ENCODE measurements at places on chromosomes 3 and 15.
A peak's percentile ranks its signal among the peaks of the same experiment; 100 is the strongest.

- DNase-seq = no peak
Measured at GRCh38 chr15:85003593-85004312, 22.1 kb downstream of the PDE8A start.

DNA sequence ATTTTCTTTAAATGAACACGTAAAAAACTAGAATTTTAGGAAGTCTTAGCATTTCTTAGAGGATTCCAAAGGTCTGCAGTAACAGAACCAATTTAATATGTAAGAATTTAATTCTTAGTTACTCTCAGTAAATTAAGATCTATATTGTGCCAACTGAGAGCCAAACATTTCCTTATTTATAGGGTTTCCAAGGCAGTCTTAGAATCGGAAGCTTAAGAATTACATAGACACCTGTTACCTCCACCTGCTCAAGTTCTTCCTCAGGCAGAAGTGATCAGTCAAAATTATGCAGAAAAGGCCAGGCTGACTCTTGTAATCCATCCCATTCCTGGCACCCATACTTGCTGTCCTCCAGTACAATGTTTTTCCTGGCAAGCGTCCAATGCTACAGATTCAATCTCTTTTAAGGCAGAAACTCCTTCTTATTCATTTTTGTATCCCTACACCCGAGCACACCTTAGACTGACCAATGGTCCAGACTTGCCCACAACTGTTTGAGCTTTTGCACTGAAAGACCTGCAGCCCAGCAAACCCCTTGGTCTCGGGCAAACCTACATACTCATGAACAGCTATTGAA is 64.3 kb downstream of the NCEH1 start:
- DNase-seq = no peak

DNA sequence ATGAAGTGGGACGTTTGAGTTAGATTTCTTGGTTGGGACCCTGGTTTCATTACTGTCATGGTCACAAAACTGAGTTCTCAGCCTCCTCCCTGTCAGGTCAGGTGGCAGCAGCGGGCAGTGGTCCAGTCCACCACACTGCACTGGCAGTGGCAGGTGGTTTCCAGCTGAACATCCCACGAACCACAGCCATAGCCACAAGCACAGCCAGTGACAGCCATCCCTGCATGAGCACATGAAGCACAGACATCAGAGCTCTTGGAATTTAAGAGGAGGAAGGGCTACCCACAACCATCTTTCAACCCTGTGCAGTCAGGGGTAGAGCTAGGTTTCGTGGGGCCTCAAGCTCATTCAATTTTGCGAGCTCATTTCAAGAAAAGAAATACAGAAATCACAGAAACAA is 1.5 kb downstream of the RETNLB start:
- no peak for DNase-seq

DNA sequence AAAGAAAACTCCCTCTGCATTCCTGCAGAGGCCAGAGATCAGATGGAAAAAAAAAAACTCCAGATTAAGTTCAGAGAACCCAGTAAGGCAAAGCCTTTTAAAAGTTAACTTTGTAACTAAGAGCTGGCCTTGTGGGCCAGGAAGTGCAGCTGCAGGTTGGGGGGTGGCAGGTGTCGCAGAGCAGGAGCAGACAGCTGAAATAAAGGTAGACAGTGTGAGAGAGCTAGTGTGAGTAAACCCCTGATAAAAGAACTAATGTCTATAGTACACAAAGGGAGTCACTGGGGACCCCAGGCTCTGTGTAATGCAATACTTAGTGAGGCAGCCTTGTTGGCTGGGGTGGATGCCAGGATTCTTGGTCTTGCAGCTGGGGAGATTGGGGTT is 42.1 kb downstream of the PPCDC start:
- no peak for DNase-seq

- DNase-seq = no peak
Measured at GRCh38 chr3:186365202-186365974, 3.4 kb upstream of the DGKG start.

- DNase-seq = no peak
Measured at GRCh38 chr3:102810937-102811336, 376.1 kb downstream of the ZPLD1 start.

GRCh38 chr3:193400304-193400703 is 21.8 kb upstream of the ATP13A5 start:
- no peak for DNase-seq

DNA sequence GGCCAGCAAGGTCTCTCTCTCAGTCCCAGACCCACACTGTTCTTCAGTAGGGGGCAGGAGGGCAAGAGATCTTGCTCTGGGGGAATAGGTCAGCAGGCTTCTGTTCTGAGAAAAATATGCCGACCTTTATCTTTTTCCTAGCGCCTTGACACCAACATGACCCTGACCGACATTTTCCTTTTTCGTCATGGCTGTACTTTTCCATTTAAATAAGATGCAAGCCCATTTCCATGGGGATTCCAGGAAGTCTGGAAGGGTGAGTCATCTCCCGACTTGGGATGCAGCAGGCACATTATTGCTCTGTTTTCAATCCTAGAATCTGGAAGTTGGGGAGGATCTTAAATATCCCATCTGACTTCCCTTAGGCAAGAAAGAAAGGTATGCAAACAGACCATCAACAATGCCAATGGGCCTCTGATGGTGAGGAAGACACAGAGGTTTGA is 261.5 kb upstream of the LRTM1 start:
- DNase-seq = no peak

DNA sequence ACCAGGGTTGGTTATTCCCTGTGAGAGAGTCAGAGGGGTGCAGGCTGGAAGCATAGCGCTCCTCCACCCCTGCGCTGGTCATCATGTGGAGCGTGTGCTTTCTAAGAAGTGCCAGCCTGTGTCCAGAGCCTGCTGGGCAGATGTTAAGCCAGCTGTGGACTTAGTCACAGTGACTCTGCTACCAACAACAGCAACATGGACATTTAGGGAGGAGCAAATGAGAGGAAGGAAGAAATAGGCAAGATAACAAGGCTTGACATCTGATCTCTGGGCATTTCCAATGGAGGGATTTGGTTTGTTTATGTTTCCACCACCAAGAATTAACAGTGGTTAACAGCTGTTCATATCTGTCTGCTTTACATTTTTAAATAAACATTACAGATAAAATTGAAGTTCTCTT is 36.4 kb upstream of the MYZAP start:
- peak; percentile 48 for DNase-seq

DNA sequence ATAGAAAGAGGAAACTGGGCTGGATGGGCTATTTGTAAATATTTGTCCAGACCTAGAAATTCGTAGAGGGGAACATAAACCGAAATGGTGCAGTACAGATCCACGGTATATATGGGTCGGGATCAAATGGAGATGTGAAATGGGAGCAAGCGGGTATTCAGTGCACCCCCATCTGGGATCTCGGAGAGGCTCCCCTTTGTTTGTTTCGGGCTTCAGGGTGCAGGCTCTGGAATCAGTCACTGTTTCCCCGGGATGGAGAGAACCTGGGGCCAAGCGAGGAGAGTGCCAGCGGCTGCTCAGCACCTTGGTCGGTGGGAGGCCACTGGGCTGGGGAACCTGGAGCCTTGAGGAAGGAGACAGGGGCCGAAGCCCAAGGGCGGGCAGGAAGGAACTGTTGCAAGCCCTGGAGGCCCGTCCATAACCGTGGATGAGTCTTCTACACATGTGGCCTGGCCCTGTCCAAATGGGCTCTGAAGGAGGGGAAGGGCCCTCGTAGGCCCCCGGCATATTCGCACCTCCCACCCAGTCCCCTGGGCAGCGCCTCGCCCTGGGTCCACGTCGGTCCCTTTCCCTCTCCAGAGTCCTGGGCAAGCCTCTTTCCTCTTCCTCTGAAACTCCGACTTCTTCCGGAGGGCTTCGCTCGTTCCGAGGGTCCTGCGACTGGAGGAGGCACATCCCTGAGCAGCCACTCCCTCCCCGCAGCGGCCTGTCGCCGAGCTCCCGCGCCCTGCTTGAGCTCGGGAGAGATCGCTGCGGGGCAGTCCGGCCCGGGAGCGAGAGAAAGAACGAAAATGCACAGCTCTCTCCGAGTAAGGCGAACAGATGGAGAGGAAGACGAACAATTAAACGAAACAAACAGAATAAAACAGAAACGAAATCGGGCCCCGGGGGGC is 3.0 kb downstream of the ISL2 start:
- peak; percentile 21 for DNase-seq

DNA sequence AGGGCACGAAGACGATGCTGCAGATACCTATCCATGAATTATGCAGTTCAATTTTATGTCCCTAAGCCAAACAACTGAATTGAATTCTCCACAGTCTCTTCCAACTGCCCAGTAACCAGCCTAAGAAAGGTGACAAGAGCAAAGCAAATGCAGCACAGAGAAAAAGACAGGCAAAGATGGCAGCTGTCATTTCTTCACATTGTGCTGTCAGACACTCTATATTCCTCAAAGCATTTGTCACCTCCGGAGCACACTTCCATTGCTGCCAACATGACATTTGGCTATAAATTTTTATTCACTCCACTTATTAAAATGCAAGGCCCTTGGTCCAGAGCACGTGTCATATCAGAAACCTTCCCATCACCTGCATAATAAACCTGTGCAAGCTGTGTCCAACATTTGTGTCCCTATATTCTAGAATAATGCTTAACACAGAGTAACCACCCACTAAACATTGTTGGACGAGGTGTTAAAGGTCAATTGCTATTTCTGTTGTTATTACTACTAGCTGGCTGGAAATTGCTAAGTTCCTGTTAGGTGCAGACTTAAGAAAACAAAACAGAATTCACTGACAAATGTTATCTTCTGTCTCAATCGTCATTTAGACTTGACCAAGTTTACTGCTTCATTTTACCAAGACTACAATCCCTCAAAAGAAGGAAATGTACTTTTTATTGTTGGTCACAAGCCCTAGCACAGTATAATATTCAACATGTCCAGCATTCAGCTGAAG is 89.7 kb downstream of the MAGI1 start:
- DNase-seq = no peak

GRCh38 chr3:191592105-191592504 is 131.1 kb downstream of the PYDC2 start:
- DNase-seq = no peak

- DNase-seq = no peak
Measured at GRCh38 chr3:139320551-139321309, 23.1 kb upstream of the MRPS22 start.

DNA sequence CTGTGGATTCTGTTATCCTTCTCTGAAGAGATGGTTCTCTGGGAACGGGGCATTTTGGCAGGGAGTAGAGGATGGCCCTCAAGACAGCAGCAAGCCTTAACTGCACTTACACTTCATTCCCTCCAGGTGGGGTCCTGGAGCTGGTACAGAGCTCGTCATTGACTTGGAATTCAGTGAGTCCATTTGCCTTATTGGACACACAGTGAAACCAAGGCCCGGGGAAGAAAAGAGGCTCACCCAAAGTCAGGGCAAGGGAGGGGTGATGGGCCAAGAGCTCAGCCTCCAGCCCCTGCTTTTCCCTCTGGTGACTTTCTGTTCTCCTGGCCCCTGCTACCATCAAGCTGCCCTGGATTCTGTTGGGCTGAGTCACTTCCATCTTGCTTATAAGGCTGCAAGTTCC is 125.6 kb downstream of the ETFA start:
- DNase-seq = peak; percentile 8

DNA sequence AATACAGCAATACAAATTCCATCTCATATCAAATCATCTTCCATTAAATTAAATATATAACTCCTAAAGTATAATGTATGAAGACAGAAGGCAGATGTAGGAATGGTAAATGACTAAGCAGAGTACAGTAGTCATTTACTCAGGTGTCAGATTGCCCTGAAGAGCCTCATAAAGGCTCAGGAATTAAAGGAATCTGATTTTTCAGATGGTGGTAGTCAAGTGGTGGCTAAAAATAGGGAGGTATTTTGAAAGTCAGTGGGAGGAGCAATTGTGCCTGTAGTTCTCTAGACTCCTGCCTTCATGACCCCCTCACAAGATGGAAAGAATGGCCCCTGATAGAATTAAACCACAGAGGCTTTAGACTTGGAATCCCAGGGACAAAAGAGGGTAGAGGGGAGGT is 142.7 kb upstream of the SYNPR start:
- no peak for DNase-seq

DNA sequence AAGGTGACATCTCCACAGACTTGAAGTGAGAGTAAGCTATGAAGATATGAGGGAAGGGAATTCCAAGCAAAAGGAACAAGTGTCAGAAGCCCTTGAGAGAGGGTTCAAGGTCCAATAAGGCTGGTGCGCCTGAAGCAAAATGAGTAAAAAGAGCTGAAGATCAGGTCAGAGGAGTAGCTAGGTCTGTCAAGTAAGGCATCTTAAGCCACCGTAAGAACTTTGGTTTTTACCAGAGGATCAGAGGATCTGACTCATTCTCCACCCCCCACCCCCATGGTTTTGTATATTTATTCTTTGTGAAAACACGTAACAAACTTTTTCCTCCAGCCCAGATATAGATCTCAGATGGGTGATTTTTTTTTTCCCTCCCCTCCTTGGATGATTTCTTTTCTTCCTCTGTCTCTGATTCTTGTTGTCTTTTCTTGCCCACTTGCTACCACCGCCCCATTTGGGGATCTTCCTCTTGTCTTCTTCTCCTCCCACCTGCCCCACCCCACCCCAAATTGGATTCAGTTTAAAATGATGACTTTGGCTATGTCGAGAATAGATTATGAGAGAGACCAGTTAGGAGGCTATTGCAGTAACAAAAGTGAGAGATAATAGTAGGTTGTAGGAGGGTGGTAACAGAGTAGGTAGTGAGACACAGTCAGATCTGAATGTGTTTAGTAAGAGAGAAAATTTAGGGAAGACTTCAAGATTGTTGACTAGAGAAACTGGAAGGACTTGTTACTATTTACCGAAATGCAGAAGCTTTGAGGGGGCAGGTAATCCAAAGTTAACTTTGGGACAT is 6.1 kb downstream of the TRMT10C start:
- no peak for DNase-seq

GRCh38 chr3:86923071-86923491 is 67.9 kb downstream of the VGLL3 start:
- DNase-seq = no peak

DNA sequence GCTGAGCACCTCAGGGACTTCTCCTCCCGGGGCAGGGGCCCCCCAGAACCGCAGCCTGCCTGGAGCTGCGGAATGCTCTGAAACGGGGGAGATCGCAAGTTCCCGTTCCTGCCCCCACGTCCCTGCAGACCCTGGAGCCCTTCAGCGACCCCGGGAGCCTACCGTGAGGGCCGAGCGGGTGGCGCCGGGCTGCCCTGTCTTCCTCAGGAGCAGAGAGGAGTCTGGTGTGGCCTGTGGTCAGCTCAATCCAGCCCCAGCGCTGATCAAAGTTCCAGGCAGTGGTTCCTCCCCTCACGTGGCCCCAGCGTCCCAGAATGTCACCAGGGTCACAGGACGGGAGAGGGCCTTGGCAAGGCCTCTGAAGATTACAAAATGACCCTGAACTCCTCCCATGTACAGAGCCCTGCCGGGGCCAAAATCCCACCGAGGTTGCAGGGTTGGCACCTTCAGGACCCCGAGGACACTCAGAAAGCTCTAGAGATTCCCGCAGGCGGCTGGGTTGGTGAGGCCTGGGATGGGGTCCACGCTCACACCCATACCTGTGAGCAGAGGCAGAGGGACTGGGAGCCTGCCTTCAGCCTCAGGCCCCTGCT is at the start of gene CPN2:
Gene CPN2 (minus strand): TSS at position 249 of the 593 bp plus-strand sequence. CDS start 8,626 bp downstream, outside the sequence.
- no peak for DNase-seq
